ENCODE measurements at places on chromosomes 12 and 14.

DNA sequence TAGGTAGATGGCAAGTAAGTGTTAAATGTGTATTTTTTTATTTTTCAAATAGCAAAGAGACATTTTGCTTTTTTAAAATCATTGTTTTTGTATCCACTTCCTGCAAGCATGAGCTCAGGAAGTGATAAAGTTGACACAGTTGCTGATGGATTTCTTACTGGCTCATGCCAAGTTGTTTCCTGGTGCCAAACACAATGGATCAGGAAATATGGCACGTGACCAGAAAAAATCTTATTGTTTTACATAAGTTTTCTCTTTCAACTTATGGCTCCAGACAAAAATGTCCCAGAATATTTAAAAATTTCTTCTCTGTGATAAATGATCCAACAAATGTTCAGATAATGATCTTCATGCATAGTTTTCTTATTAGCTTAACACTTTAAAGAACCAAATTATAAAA, 1279.1 kb upstream of the FLRT2 start:
- no peak for DNase-seq

GRCh38 chr14:60512126-60512525, 3.2 kb downstream of the SIX6 start:
- no peak for DNase-seq

- DNase-seq = peak; percentile 35
Observed at GRCh38 chr14:23729720-23730387, 93.7 kb downstream of the DHRS2 start.

DNA sequence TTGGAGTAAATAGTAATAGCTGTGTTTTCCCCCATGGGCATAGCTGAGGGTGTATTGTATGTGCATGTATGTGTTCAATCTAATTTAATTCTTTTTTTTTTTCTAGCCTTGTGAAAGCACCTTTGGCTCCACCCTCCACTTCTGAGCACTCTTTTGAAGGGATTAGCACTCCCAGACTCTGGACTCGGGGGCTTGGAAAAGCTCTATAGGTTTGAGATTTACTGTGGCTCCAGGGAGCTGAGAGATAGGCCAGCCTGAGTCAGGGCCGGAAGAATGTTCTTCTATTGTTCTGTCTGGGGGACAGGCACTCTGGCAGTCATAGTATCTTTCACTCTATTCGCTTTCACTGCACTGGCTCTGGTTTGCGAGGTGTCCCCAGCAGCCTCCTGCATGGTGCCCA, 540.0 kb upstream of the TBX3 start:
- DNase-seq = no peak

DNA sequence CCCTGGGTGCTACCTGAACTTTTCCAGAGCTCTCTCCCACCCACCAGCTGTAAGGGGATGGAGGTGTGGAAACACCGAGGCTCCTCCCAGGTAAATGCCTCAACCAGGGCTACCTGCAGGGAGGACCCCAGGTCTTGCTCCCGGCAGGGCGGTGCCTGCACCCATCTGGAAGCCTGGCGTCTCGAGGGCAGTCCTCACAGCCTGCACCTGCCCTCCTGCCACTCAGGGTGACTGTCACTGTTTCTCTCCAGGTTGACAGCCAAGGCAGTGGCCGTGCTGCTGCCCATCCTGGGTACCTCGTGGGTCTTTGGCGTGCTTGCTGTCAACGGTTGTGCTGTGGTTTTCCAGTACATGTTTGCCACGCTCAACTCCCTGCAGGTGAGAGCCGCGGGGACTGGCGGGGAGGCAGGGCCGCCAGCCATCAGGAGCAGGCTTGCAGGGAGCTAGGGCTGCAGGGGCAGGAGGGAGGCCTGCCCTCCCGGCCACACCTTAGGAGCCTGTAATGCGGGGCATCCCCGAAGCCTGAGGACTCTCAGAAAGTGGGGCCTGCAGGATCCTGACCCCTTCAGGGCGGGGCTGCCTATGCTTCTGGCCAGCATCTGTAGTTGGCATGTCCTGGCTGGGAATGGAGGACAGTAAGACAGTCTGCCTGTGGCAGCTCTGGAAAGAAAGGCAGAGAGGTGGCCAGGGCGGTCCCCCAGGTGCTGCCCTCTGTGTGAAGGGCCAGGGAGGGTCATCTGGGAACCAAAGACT, 182.3 kb downstream of the ADGRD1 start:
- no peak for DNase-seq

- DNase-seq = no peak
Observed at GRCh38 chr12:6691473-6691872, 2.3 kb upstream of the ZNF384 start.

Measured in HuH-7 (cell line).